ENCODE measurements at places on chromosomes 1 and 21.

- DNase-seq: no peak
Observed at GRCh38 chr1:154490317-154490716, 11.7 kb upstream of the TDRD10 start.

DNA sequence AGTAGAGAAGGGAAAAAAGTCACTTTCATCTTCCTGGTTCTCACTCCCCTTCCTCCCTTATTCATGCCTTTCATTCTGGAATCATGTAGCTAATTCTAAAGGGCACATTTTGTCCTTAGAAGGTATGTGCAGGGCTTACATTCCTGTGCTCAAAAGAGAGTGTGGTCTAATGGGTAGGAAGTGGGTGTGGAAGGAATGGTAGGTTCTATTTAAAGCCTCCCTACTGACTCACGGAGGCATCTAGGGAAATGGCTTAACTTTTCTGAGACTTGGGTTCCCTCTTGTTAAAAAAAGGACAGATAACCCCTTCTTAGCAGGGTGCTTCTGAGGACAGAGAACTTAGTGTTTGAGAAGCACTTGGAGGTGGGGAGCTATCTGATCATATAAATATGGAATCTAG lies 249.3 kb upstream of the DUSP10 start:
- no peak for DNase-seq

DNA sequence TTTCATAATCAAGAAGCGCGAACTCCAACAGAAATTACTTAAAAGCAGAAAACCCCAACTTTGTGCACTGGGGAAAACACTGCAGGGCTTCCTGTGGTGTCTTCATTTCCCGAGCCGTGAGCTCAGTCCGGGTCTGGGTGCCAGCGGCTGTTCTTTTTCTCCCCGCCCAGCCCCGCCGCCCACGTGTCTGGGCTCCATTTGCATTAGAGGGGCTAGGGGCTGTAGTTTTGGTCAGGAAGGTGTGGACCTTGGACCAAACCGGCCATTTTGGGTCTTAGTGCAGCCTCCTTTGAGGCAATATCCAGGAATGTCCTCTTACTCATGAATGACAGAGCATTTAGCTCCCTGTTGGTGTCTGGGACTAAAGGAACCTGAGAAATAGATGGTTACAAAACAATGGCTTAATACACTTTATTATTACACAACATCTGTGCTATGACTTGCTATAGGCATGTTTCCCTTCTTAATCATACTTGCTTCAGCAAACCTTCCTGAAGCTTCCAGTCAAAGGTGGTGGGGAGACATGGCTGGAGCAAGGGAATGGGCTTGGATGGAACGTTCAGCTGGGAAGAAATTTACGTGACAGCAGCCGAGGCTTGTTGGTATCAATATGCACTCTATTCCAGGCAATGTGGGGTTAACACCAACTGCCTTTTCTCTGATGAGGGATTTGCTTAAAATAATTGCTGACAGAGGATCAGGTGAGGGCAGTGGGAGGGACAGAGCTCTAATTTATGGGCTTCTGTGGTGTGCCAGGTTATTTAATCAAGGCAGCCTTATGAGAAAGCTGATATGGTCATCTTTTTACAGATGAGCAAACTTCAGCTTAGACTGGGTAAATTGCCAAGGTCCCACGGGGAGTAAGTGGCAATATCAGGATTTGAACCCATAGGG lies 1.1 kb downstream of the AGTRAP start:
- DNase-seq: peak; percentile 49

GRCh38 chr1:57411262-57411661 lies 12.6 kb downstream of the DAB1 start:
- no peak for DNase-seq

DNA sequence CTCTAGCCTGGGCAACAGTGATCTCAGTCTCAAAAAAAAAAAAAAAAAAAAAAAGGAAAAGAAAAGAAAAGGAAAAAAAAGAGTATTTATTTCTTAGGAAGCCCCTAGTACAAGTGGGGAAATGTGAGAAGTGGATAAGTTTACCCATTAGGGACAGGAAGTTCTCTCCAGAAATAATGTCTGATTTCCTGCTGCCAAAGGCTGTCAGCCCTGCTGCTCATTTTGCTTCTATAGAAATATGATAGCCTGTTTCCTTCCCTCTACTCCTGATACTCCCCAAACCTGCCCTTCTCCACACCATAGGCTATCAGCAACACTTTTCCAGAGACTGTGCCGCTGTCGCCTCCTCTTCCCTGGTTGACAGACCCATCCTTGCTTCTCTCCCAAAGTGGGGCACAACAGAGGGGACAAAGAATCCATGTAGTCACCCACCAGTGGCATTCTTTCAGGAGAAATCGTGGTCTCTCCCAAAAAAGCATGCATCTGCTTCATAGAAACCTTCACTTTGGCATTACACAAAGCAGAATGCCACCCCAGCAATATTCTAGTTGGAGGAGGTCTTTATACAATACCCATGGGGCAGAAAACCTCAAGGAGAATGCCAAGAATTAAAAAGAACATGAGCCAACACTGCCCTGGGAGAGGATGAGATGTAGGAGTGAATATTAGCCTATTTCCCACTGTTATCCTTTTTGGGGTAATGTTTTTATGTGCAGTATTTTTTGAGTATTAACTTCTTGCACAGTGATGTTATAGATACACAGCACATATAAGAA lies 166.3 kb upstream of the NR5A2 start:
- no peak for DNase-seq

DNA sequence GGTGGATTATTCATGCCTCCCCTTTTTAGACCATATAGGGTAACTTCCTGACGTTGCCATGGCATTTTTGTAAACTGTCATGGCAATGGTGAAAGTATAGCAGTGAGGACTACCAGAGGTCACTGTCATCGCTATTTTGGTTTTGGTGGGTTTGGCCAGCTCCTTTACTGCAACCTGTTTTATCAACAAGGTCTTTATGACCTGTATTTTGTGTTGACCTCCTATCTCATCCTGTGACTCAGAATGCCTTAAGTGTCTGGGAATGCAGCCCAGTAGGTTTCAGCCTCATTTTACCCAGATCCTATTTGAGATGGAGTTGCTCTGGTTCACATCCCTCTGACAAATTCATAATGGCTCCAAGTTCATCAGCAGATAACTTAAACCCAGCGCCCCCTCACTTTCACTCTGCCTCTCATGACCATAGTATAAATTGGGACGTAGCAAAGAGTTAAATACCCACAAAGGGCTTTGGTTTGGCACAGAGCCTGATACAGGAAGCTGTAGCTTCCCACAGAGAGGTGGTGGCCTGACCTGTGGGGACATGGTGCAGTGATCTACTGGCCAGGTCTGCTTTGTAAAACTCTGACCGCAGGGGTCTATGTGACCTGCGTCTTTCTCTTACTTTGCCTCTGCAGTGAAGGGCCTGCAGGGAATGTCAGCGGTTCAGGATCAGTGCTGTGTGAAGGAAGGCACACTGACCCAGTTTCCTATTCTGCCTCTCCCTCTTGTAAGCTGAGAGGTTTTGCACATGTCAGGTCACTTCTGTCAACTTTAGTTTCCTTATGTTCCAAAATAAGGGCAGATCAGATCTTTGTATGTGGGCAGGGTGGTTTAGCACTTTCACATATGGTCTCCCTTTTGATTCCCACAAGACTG lies 78.1 kb upstream of the ZNF644 start:
- DNase-seq: no peak

GRCh38 chr1:186179231-186179630 lies 195.8 kb downstream of the TPR start:
- no peak for DNase-seq

Data from NCI-H2081 (cell line).